Left forelimb (tissue), 1 donor: ENCODE measurements at places on chromosomes 7 and 10.

- peak; percentile 77 for DNase-seq
Observed at GRCh38 chr10:78510566-78511323, 477.1 kb downstream of the RPS24 start.

GRCh38 chr10:80582286-80582960 lies 44.7 kb downstream of the SH2D4B start:
- DNase-seq: no peak

GRCh38 chr10:37734971-37735370 lies 122.4 kb downstream of the ZNF248 start:
- no peak for DNase-seq

DNA sequence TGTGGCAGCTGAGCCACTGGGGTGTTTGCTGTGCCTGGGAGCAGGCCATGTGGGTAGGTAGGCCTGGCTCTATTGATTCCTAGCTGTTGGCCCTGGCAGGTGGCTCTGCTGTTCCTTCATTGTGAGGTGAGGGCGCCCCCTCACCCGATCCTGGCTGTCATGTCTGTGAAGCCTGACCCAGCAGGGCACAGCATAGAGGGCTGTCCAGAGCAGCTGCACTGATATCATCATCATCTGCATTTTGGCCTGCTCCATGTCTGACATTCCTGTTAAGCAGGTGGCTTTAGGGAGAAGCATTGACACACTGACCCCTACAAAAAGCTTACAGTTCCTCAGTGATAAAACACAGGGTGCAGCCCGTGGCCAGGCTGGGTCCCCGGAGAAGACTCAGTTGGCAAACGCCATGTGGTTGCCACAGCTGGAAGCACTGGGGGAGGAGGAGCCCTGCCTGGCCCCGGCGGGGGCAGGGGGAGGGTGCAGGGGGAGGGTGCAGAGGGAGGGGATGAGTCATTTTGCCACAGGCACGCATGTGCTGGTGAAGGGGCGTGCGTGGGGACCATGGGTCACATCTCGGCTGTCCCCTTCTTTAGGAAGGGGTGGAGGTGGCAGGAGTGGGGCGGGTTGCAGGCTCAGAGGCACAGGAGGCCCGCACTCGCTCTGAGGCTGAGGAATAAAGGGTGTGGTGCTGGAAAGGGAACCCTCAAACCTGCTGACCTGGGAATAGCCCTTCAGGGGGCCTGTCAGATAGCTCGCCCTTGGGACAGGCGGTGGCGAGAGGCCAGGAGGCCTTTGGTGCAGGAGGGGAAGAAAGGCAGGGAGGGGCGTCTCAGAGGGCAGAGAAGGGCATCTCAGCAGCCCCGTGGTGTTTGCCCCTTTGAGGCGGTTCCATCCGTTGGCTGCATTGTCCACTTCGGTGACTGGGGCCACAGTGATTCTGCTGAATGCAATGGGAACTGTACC lies 31.6 kb downstream of the IKZF1 start:
- no peak for DNase-seq

DNA sequence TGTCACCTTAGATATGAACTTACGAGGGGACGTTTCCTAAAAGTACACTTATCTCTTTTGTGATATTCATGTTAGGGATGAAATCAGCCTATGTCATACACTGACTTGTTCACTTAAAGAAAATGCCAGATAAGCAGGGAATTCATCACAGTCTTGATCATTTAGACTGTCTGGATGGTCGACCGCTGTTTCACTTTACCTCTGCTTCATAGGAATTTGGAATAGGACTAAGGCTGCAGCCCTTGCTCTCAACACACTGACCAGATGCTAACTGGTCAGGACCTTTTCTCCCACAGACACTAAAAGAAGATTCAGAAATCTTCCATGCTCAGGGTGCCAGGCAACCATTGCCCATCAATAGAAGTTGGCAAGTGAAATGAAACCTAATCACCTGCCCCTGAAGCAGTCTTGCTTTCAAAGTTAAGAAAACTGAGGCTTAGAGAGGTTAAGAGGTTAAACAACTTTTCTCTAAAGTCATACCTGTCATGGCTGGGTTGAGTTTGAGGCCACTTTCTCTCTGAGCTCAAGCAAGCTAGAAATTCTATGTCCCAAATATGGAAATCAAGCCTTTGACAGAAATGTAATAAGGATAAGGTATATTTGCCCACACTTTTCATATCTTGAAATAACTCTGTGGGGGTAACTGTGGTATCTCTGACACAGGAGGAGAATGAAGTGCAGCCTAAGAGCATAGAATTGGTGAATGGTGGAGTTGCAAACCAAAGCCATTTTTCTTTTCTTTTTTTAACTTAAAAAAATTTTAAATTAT lies 77.1 kb downstream of the MAP3K8 start:
- no peak for DNase-seq

DNA sequence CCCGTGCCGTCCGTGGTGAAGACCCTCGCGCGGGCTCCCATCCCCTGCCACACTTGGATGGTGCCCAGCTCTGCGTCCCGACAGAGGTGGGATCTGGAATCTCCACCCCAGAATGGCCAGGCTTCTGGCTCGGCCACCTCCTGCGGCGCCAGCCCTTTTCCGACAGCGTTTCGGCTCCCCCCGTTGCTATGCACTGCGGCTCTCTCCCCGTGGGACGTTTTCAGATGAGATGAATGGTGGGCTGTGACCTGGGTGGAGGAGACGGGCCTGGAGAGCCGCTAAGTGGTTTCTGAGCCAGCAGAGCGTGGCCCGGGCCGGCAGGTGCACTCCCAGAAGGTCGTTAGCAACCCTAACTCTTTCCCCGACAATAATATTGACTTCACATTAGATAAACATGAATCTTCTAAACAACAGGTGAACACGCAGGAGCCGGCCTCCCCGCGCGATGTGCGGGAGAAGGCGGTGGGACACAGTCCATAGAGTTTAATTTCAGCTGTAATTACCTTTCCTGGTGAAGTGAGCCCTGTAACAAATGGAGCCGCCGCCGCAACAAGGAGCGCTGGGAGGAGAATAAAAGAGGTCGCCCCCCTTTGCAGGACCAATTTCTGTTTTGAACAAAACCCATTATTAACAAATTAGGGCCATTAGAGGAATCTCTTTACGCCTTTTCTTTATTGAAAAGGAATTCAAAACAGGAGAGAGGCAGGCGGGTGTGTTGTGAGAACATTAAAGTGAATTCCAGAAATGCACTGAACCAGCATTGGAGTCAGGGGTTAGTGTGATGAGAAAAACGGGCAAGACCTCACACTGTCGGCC lies 294.3 kb upstream of the PFKP start:
- no peak for DNase-seq

DNA sequence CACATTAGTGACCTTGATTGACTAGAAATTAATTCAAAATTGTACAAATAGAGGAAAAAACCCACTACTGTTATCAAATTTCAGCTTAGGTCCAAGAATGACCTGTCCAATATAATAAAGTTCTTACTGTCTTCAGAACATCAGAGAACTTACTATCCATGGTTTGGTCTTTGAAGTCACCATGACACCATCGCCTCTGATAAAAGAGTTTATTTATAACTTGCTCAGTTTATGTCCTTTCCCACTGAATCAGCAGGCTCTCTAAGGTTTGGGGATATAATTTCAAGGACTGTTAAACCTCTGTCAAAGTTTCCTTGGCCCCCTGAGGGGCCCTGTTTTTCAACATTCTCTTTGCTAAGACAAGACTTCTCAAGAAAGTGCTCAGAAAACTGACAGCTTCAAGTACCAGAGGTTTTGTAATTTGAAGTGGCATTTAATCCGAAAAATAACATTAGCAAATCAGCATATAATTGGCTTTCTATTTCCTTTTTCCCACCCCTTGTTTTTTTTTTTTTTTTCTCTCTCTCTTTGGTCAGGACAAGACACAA lies 191.7 kb upstream of the FERD3L start:
- no peak for DNase-seq

DNA sequence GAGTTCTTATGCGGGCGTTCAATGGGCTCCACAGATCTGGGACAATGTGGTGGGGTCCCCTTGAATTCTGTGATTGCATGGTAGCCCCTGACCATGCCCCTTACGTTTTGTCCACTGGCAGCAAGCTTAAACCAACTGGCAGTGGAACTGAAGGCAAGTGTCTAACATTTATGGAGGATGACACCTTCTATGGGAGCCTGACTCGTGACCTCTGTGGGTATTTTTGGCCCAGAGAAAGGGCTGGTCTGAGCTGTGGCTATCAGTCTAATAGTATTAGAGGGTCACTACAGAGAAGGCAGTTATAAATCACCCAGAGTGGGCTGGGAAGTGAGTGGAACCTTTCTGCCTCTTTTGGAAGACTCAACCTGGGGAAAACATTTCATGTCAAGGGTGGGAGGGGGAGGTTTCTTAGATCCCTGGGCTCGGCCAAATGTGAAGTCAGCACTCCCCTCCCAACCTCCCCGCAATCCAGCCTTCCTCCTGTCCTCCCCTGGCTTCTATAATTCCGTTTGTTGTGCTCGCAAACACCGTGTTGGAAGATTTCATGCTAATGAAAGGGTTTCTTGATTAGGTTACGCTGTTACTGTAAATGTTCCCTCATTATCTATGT lies 322.7 kb downstream of the RPS24 start:
- no peak for DNase-seq

DNA sequence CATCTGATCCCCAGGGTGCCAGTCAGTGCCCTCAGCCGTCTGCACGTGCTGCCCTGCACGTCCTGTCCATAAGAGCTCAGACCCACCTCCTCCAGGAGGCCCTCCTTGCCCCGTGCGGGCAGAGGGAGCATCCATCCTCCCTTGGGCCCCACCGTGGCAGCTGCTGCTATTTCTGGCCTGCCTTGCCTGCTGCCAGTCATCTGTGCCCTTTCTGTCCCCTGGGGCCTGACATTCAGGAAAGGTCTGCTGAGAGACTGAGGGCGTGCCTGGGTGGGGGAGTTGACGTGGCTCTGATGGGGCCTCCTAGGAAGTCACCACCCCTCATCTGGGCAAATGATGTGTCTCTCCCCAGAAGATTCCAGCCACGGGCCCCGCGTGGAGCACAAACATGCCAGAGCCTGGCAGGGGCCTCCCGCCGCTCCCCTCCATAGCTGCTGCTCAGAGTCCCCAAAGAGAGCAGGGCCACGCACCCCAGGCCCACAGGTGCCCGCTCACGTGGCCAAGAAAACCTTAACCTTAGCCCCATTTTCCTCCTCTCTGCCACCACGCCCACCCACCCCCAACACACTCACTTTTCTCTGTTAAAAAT lies 21.8 kb downstream of the DPYSL4 start:
- no peak for DNase-seq

DNA sequence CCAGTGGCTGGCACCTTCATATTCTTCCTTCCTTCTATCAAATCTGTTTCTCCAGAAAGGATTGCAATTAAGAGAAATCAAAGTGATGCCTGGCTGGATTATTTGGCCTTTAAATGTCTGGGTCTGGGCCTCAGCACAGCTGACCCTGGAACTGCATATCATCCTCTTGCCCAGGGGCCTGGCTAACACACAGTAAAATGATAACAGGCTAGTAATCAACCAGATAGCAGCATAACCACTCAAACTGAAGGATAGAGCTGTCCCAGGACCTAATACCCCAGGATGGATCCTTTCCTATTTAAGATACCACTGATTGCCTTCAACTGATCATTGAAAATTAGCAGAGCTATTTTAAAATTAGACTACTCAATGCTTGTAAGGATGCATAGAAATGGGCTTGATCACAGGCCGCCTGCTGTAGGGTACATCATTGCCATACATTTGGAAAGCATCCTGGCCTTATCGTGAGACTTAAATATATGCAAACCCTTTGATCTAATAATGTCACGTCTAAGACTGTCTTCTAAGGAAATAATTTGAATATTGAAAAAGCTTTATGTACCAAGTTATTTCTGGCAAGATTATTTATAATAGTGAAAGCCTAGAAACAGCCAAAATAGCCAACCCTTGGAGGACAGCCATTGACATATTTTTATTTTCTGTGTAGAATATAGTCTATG lies 144.0 kb upstream of the CHST15 start:
- no peak for DNase-seq

DNA sequence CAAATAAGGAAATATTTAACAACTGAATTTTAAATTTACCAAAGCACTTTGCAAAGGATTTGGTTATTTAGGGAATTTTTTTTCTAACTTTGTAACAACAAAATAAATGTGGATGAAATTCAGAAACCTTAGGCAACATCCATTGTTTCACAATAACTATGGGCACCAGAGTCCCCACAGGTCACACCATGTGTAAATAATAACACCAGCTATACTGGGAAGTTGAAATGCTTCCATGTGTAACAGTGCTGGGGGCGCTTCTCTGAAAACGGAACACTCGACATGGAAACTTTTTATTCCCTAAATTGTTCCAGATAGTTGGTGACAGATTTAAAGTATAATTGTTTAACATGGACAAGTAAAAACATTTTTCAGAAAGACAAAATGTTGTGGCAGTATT lies 818.6 kb downstream of the TNS3 start:
- DNase-seq: no peak

DNA sequence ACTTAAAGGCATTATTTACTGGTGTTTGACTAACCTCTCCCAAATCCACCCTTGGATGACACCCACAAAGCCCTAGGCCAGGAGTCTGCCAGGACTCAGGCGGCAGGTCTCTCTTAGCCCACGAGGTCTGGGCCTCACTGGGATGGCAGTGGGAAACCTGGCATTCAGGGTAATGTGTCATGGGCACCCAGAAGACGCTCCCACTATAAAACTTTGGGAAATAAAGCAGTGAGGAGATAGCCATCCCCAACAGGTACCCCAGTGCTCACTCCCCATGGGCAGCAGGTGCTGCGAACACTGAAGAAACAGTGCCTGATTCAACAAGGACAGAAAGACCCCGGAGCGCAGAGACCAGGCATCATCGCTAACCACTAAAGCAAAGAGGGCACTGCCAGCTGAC lies 14.4 kb upstream of the PTPRN2 start:
- DNase-seq: no peak

DNA sequence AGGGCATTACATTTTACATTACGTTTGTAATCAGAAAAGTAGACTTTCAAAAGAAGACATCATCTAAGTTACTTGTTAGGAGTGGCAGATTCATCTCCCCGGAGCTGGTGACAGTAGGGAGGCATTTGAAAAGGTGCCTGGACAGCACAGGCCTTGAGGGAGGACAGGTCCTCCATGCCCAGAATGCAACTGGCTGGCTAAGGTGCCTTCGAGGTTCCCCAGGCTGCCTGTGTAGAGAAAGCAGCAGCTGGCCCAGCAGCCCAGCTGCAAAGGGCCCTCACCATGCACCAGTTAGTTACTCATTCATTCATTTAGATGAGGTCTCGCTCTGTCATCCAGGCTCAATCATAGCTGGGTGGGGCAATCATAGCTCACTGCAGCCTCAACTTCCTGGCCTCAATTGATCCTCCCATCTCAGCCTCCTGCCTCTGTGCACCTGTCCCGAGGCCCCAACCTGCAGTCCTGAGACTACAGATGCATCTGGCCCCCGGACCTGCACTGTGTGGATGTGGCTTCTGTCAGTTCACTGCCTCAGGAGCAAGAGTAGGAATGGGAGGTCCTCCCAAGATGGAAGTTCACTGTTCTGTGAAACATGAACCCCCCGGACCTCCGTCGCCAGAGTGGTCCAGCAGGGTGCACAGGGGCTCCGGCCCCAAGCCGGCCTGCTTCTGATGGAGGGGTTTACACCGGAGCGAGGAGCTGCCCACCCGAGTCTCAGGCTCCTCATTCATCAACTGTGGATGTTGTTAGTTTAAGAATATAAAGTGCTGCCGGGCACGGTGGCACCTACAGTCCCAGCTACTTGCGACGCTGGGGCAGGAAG lies 36.6 kb downstream of the PRKAG2 start:
- DNase-seq: no peak
